Fibroblast of skin of abdomen (primary cell): ENCODE measurements at places on chromosomes 2 and 18.

DNA sequence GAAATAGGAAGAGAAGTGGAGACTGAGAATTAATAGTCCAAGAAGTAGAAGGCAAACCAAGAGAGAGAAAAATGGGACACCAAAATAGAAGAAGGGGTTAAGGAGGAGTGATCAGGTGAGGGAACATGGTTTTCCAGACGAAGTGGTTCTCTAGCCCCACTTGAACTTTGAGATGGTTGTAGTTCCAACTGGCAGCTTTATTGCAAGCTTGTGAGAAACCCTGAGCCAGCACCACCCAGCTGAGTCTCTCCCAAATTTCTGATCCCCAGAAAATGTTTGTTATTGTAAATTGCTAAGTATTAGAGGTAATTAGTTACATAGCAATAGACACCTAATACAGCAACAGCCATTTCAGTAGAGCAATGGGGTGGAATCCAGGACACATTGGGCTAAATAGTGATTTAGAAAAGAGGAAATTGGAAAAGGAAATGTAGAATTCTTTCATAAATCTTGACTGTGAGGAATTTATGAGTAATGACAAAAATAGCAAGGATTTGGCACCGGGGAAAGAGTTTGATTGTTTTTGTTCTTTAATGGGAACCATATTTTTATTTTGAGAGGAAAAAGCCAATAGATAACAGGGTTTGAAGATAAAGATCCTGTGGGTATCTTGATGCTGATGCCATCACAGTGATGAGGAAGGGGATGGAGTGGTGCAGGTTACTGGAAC, 62.1 kb upstream of the XDH start:
- DNase-seq = peak; percentile 54

GRCh38 chr2:45825001-45825651, 173.7 kb downstream of the PRKCE start:
- no peak for DNase-seq

DNA sequence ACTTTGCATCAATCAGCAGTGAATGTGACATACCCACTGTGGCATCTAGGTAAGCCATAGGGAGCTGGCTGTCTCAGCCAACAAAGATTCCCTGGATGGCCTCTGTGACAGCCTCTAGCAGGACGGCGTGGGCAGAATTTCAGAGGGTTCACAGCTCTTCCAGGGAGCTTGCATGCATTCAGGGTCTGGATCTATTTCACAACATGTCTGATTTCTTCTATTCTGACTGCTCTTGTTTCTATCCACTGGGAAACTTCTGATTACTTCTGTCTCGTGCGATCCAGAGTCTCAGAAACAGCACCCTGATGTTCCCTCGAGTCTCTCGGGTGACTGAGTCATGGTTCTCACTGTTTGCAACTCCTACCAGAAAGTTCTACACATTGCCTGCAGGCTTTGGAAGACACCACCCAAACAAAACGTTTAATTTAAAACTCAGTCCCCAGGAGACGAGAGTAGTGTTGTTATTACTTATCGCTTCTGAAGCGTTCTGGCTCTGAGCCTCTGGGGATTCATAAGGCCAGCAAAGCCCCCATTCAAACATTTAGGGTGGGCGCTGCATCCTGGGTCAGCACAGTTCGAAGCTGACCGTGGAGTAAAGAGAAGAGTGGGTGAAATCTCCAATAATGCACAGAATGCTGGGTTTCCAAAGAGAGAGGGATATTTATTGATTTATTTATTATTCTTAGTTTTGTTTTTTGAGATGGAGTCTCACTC, 41.9 kb upstream of the ODC1 start:
- DNase-seq = no peak

GRCh38 chr2:235463893-235464292, 29.9 kb upstream of the AGAP1 start:
- no peak for DNase-seq

DNA sequence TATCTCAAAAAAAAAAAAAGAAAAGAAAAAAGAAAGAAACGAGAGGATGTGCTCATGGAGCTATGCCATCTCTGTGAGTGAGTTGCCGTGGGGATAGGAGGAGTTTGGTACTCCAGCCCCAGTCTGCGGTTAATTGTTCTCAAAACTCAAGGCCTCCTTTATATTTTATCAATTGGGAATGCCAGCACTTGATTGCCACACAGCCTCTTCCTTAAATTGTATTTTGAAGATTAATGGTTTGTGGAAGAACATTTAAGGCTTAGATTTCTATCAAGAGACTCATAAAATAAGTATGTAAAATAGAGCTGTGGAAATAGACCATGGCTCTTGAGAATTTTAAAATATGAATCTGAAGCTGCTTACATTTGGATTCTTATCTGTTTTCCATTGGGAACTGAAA, 29.8 kb downstream of the KCNE4 start:
- DNase-seq = peak; percentile 46

DNA sequence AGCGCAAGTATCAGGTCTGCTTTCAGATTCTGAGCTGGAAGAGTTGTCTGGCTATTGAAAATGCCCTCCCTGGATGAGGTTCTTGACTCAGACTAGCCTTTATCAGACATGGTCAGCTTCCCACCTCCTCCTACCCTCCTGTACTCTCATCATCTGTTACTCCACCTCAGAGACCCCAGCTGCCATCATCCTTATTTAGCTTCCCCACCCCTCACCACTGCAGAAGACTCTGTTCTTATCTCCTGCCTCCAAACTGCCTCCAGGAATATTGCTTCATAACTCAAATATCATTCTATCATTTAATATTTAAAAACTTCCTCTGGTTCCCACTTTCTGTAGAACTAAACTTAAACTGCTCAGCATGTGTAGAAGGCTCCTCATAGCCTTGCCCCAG, 31.1 kb upstream of the PPP3R1 start:
- no peak for DNase-seq

- peak; percentile 48 for DNase-seq
These were observed 81.9 kb downstream of the MOGAT1 start for GRCh38 chr2:222753251-222753824.

DNA sequence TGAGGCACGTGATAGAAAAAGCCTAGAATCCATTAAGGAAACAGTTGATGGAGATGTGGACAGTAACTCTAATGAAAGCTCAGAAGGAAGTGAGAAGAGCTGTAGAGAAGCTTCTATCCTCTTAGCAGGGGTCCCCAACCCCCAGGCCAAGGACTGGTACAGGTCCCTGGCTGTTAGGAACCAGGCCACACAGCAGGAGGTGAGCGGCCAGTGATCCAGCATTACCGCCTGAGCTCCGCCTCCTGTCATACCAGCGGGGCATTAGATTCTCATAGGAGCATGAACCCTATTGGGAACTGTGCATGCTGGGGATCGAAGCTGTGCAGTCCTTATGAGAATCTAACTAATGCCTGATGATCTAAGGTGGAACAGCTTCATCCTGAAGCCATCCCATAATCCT, 8.7 kb upstream of the IMP4 start:
- no peak for DNase-seq

- peak; percentile 13 for DNase-seq
These were observed 48.5 kb upstream of the IKZF2 start for GRCh38 chr2:213199871-213200270.

GRCh38 chr2:174046172-174046571, 81.0 kb upstream of the SP3 start:
- no peak for DNase-seq

DNA sequence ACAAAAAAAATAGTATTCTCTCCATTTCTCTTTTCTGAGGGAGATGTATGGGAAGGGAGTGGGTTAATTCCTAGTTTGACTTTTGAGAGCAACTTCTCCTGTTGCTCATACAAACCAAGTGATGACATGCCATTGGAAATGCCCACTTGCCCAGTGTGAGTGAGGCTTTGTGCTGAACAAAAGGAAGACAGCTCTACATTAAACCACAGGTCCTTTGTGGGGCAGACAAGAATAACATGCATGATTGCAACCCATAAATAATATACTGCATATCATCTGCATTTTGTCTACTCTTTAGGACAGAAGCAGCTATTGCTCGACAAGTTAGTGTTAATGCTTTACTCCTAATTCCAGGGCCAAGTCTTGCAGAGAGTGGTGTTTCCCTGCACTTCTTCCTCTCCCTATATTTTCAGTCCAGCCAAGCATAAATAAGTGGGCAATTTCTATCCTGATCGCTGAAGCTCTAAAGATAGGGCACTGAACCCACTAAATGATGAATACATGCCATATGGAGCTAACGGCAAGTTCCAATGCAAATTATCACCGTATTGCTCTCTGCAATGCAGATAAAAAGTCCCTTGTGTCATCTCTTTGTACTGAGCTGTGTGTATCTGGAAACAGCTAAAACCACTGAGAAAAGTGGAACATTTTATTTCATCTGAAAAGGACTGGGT, 19.4 kb upstream of the EHBP1 start:
- no peak for DNase-seq

DNA sequence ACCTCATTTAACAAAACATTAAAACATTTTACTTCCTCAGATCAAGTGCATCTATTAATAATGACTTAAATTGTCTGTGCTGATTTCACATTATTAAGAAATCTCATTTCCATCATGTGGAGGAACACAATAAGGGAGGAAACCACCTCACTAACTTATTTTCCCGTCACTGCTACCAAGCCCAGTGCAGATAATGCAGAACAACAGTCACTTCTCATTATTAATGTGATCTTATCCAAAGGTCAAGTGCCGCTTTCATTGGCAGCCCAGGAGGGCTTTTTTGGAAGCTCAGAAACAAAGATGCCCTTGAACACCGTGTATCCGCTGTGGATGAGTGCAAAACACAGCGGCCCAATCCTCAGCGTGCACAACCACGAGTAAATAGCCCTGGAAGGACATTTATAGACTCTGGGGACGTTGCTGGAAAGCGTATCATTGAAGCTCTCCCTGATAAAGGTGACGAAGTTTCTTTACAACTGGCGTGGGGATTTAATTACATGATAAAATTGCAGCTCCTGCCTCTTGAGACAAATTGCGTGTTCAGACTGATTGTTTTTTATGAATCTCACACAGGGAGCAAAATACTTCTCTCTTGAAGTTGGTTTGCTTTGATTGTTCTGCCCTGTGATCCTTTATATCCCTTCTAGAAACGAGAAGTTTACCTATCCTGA, 13.2 kb downstream of the ASB18 start:
- no peak for DNase-seq

DNA sequence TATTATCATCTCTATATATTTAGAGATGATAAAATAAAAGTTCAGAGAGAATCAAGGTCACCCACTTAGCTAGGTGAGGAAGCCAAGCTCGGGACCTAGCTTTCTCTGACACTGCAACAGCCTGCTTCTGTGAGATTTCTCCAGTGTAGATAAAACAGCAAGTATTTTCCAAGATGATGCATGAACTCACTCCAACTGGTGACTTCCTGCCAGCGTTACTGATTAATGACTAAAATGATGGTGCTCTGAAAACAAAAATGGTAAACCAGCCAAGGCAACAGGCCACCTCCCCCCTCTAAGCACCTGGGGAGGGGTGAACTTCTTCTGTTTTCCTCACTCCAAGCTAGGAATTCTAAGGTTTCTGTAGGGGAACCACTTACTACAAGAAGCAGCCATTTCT, 510.2 kb upstream of the ID2 start:
- DNase-seq = peak; percentile 32

- no peak for DNase-seq
These were observed 123.2 kb downstream of the PTH2R start for GRCh38 chr2:208529796-208530195.

- DNase-seq = no peak
These were observed 16.9 kb downstream of the TGIF1 start for GRCh38 chr18:3466872-3467271.
